ENCODE measurements at places on chromosomes 4 and X. TPM values are rescaled to one million over a fixed set of nuclear protein-coding genes. Genes with fewer than 3 reads are reported as not detected.

The TECRL gene
- not detected for total RNA-seq

The HSD17B10 gene
- total RNA-seq: 109 TPM

DNA sequence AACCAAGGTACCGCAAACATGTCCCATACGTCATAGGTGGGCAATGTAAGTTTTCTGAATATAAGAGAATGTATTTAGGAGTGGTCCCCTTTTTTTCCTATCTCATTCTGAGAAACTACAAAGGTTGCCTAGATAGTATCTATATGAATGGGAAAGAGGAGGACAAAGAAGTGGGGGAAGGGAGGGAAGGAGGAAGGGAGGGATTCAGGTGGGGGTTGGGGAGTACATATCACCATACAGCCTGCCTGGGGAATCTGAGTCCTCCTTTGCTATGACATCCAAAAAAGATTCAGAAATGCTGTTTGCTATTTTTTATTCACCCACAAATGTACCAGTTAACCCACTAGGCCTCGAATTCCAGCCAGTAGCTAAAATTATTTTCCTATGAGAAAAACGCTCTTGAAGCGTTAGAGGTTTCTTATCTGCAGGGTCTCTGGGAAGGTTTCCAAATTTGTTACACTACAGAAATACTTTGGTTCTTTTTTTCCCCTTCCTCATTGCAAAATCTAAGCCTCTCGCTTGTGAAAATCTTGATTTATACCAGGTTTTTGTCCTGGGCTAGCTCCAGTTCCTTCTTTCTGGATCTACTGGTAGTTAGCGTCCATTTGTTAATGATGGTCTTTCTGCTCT lies 212.9 kb downstream of the NSUN7 start:
- DNase-seq: peak; percentile 65

The MMRN1 gene
- not detected for total RNA-seq

DNA sequence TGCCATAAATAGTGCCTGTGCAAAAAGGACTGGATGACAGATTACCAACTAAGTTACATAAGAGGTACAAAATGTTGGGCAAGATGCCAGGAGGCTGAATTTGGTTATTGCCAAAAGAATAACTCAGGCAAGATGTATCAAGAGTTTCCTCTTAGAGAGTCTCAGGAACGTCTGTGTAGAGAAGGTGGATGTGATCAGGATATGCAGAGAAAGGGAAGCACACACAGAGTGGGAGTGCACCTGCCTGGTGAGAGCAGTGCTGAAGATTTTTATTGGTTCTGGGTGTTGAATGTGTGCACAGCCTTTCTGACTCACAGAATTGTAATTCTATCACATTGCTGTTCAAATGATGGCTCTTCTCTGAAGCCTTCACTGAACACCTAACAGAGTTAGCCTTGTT lies 156.8 kb upstream of the HS3ST1 start:
- no peak for DNase-seq

- DNase-seq: no peak
Observed at GRCh38 chr4:138223231-138223910, 18.8 kb downstream of the SLC7A11 start.

DNA sequence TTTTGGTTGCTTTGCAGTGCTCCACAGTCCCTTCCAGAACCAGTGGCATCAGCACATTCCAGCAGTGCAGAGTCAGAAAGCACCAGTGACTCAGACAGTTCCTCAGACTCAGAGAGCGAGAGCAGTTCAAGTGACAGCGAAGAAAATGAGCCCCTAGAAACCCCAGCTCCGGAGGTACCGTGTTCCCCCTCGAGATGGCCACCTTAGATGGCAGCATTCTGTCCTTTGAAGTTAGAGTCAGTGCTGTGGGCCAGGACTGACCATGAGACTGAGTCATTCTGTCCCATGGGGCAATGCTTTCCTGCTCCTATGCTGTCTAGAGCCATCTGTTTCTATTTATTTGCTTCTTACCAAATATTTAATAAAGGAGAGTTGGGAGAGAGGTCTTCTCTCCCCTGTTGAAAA lies 112.3 kb downstream of the KLHL8 start:
- no peak for DNase-seq

DNA sequence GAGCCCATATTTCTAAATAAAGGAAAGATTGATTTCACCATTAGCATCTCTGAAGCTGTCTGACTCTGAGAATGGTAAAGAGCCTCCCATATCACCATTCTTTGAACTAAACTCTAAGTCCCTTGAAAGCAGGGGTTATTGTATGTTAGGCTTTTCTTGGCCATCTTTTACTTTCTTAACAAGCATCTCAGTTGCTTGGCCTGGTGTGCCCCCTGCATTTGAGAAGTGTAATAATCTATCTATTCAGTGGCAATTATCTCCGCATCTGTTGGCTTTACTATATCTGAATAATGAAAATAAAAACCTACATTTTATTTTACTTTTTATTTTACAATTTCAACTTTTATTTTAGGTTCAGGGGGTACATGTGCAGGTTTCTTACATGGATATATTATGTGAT lies 128.3 kb upstream of the ARMCX2 start:
- DNase-seq: no peak

All from H7 (cell line).